ENCODE measurements at places on chromosomes 16 and 17.

GRCh38 chr16:49462362-49462988 lies 88.9 kb downstream of the C16orf78 start:
- peak; percentile 19 for DNase-seq

- no peak for DNase-seq
These were observed 3.9 kb downstream of the ACAP1 start for GRCh38 chr17:7340179-7340578.

- DNase-seq = peak; percentile 55
These were observed at the start of gene ZNF629 for GRCh38 chr16:30786936-30787612. Gene ZNF629 (minus strand): TSS chr16:30787205. CDS start chr16:30784482, 2,723 bp downstream.

- DNase-seq = no peak
These were observed 1128.6 kb downstream of the CDH8 start for GRCh38 chr16:60907645-60908044.

- no peak for DNase-seq
These were observed 12.7 kb downstream of the GP2 start for GRCh38 chr16:20314575-20314974.

GRCh38 chr16:2913603-2914002 lies 1.9 kb downstream of the FLYWCH1 start:
- DNase-seq = no peak

DNA sequence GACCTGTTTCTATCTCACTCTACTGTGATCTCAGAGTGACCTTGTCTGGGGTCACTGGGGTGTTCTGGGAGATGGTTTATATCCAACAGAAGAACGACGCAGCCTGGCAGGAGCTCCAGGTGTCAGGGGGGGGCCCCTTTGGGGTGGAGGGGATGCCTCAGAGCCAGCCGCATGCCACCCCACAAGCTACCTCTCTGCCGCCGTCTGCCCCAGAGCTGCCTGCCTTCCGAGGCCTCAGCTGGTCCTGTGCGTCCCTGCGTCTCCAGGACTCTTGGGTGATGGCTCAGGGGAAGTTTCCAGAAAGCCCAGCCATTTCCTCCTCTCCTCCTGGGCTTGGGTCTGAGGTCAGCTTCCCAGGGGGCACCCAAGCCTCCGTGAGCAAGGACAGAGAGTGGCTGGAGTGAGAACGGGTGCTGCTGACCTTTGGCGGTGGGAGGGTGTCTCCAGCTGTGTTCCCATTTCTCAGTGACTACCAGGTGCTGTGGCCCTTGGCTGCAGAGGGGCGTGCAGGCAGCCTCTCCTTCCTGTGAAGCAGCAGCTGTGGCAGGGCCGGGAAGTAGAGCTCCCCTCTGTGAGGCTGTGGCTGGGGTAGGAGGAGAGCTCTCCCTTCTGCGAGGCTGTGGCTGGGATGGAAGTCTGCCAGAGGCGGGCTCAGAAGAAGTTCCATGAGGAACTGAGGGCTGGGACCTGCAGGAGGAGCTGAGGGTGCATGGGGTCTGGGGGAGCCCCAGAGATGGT lies 19.8 kb downstream of the JPH3 start:
- DNase-seq = no peak
